Fibroblast of the conjunctiva (primary cell): ENCODE measurements at places on chromosomes 13 and 19.

GRCh38 chr19:13621413-13621812 lies 115.1 kb upstream of the CACNA1A start:
- peak; percentile 57 for DNase-seq

DNA sequence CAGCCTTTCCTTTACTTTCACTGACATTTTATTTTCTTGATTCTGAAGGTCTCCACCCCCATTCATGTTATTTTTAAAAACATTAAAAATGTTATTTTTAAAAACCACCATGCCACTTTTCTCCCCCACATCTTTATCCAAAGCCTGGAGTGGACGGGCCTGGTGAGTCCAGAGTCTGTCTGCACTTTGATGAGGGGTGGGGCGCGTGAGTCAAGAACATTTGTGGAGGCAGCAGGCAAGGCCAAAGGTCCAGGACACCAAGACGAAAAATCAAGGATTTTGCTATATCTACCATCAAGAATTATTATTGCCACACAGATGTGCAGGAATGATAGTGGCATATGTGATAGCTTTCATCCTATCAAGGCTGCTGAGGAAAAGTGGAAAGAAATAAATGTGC lies 224.9 kb downstream of the FGF9 start:
- no peak for DNase-seq

DNA sequence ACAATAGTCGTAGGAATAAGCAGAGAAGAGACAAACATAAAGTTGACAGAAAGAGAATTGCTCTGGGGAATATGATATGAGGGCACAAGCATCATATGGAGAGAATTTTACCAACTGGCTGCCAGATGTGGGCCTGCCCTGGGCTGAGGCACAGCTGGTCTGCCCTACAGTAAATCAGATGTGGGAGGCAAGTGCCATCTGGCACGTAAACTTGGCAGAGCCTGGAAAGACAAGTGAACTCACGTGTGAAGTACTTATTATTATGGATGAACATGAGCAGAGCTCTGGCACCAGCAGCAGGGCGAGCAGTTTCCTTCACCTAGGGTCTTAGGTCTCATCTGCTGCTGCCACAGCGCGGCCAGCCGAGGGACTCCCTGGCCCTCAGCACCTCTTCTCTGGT lies 20.6 kb downstream of the PCDH8 start:
- DNase-seq: no peak

GRCh38 chr19:3320354-3320670 lies 46.1 kb upstream of the NFIC start:
- DNase-seq: no peak

DNA sequence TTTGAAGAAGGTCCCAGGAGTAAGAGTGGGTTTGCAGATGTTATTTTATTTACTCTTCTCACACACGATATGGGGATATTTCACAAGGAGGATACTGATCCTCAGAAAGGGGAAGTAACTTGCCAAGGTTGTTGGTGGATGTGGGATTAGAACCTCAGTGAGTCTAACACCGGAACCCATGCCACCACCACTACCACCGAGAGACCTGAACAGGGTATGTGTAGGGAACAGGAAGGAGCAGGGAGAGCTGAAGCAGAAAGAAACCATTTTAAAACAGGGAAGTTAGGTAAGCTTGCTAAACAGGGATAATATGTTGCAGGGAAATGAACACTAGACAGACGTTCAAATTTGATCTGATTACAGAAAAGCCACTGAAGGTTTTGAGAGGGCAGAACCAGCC lies 11.6 kb upstream of the CEACAM3 start:
- no peak for DNase-seq

- DNase-seq: no peak
These were observed 211.0 kb downstream of the SLC7A1 start for GRCh38 chr13:29384466-29384865.

- no peak for DNase-seq
These were observed 13.1 kb upstream of the GTF3A start for GRCh38 chr13:27411341-27411740.

DNA sequence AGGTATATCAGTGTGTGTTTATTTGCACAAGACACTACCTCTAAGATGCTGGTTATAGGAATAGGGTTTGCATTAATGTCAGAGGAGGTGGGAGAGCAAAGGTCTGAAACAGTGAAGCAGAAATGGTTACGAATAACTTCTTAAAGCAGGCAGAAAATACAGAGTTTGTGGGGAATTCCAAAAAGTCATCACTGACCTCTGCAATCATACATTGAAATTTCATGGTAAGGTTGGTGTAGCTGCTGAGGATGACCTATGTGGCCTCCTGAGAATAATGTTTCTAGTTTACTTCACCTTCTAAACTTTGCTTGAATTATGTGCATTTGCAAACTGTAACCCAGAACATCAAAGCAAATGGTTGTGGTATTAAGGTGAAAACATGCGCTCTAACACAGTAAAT lies 280.1 kb downstream of the PCDH20 start:
- no peak for DNase-seq

DNA sequence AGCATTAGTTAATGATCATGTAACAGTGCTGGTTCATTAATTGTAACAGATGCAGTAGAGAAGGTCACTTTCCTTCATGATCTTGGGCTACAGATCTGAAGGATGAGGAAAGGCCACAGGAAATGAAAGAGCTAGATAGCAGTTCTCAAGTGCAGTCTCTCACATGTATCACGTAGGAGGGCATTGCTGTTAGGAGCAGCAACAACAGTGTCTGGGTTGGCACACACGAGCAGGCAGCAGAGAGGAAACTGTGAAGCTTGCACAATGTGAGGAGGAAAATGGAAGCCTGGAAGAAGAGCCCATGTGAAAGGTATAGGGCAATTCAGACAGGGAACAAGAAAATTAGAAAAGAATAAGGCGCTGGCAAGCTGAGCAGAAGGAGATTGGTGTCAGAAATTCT lies 1741.5 kb downstream of the PCDH9 start:
- DNase-seq: no peak

GRCh38 chr13:65803530-65804392 lies 1426.4 kb downstream of the PCDH9 start:
- no peak for DNase-seq

- DNase-seq: no peak
These were observed 24.7 kb downstream of the ZNRF4 start for GRCh38 chr19:5479958-5480357.

DNA sequence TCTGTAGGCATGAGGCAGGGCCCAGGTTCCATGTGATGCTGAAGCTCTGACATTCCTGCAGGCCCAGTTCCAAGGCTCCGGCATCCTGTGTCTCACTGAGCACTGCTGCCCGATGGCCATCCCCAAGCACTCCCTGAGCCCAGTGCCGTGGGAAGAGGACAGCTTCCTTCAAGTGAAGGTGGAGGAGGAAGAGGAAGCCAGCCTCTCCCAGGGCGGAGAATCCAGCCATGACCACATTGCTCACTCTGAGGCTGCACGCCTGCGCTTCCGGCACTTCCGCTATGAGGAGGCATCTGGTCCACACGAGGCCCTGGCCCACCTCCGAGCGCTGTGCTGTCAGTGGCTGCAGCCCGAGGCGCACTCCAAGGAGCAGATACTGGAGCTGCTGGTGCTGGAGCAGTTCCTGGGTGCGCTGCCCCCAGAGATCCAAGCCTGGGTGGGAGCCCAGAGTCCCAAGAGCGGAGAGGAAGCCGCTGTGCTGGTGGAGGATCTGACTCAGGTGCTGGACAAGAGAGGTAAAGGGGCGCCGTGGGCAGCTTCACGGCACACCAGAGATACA lies 8.0 kb downstream of the ZSCAN22 start:
- DNase-seq: no peak

- DNase-seq: no peak
These were observed 150.2 kb downstream of the TNFSF13B start for GRCh38 chr13:108419768-108420167.

- no peak for DNase-seq
These were observed 117.9 kb downstream of the RBM26 start for GRCh38 chr13:79287939-79288795.

DNA sequence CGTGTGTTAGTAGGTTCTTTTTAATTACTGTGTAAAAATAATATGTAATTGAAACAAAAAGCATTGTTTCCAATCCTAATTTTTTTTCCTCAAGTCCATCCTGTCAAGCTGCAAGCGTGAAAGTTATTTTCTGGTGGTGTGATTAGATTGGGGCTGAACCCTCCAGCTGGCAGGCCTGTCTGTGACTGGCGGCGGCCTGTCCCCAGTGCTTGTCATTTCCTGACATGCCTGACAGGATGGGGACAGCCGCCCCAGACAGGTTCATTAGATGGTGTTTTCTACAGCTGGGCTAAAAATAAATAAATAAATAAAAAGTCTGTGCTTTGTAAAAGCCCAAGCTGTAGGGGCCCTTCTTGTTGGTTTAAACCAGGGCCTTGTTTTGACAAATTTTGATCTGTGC lies 53.7 kb upstream of the MAB21L1 start:
- DNase-seq: no peak

- DNase-seq: no peak
These were observed 7.7 kb downstream of the CBARP start for GRCh38 chr19:1229924-1230782.

- no peak for DNase-seq
These were observed 4.2 kb downstream of the APOE start for GRCh38 chr19:44909775-44910174.

DNA sequence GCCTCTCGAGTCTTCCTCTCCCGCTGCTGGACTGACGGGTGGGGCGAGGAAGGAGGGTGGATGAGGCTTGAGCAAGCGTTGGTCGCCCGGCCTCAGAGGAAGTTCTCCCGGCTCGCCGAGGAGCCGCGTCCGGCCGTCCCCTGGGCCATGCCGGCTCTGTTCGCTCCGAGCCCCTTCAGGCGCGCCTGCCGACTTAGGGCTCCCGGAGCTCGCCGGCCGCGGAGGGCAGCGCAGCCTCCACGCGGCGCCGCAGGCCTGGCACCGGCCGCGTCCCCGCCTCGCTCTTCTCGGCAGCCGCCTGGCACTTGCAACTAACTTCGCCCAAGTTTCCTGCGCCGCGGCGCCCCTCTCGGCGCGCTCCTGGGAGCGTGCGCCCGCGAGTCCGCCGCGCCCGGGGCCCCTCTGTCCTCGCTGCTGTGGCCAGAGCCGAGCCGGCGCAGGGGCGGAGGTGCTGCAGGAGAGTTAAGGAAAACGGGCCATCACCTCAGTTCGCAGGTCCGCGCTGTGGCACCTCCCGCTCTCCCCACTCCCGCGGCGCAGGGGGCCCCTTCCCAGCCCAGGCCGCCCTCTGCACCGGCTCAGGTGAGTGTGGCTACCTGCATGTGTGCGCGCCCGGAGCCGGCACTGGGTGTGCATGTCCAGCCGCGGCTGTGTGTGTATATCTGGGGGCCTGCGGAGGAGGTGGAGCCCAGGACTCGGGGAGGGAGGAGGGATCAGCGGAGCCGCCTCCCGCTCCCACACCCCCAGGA lies 641 bp upstream of the SOX21 start:
- no peak for DNase-seq

- no peak for DNase-seq
These were observed 110.5 kb downstream of the ZDHHC20 start for GRCh38 chr13:21348488-21349120.

DNA sequence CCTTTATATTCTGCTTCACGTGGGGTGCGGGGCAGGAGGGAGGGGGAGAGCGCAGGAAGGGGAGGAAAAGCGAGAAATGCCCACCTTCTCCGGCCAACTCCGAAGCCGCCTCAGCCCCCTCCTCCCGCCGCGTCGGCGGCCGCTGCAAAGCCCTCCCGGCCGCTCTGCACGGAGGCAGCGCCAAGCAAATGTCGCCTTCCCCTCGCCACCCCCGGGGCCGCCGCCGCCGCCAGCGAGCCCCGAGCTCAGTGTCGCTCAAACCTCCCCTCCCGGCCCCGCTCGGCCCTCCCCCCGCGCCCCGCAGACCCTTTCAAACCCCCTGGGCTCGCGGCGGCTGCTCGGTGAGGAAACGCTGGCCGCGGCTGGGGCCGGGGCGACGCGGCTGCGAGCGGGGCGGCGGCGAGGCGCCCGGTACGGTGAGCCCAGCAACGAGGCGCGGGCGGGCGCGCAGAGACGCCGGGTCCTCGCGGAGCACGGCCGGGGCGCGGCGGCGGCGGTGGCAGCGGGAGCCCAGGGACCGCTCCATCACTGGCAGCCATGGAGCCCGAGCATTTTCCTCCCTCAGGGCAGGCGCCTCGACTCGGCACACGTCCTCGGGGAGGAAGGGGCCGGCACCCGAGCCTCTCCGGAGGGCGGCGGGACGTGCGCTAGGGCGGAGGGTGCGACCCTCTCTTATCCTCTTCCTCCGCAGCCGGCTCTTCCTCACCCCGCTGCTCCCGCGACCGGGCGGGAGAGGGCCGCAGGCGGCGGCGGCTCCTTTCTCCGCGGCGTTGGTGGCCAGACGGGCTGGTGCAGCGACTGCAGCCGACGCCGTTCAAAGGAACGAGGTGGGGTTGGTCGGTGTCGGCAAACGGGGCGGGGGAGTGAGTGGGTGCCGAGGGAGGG lies 463 bp upstream of the TSC22D1 start:
- no peak for DNase-seq

- peak; percentile 27 for DNase-seq
These were observed 22.5 kb downstream of the IQCN start for GRCh38 chr19:18251587-18252369.

DNA sequence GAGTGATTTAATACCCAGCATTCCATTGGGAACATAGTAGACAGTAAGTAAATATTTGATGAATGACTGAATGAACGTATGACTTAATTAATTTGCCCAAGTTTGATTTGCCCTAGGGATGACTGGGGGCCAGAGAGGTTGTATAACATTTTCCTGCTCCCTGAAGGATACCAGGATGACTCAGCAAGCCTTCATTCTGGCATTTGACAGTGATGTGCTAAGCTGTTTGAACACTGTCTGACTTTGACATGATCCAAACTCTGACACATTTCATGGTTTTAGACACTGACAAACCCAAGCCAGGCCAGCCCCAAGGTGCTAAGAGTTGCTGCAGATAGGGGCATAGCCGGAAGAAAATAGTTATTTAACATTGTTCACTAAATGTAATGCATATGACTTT lies 53.4 kb upstream of the KLF12 start:
- no peak for DNase-seq

GRCh38 chr19:29636553-29637360 lies 28.5 kb upstream of the PLEKHF1 start:
- DNase-seq: no peak

- DNase-seq: peak; percentile 1
These were observed 67.6 kb downstream of the UFM1 start for GRCh38 chr13:38417241-38417640.
